NCI-H345 (cell line): ENCODE measurements at places on chromosomes 16 and 17.

DNA sequence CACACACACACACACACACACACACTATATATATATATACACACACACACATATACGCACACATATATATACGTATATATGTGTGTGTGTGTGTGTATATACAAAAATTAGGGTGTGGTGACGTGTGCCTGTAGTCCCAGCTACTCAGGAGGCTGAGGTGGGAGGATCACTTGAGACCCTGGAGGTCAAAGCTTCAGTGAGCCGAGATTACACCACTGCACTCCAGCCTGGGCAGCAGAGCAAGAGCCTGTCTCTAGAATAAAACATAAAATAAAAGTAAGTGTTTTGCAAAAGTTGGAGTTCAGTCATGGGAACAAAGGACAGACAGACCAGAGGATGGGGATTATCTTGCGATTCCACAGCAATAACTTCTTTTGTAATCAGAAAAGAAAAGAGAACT lies 10.8 kb downstream of the NUPR1 start:
- no peak for DNase-seq

- DNase-seq, result no peak
Measured at GRCh38 chr16:4241258-4241927, 487 bp downstream of the SRL start.

- DNase-seq, result no peak
Measured at GRCh38 chr16:84526794-84527531, 22.5 kb upstream of the MEAK7 start.

- DNase-seq, result no peak
Measured at GRCh38 chr17:60154616-60155426, 5.0 kb downstream of the CA4 start.

DNA sequence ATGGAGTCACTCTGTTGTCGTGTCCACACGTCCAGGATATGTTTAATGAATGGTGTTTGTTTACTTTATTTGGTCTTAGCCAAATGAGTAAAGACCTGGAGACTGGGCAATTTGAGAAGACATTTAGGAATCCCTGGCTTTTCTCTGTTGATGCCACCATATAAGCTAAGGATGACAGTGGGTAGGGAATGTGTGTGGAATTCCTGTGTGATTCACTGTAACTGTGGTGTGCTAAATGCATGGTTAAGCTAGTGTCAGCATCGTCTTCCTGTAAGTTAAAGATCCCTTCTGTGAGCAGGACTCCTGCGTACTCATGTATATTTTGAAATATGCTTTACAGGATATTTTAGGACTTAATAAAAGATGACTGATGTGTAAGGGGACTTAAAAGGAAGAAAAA lies 26.4 kb downstream of the GOSR1 start:
- no peak for DNase-seq

GRCh38 chr17:29581583-29582253 lies 7.7 kb downstream of the GIT1 start:
- DNase-seq, result no peak

GRCh38 chr17:82408288-82408937 lies 9.7 kb upstream of the HEXD start:
- DNase-seq, result no peak

DNA sequence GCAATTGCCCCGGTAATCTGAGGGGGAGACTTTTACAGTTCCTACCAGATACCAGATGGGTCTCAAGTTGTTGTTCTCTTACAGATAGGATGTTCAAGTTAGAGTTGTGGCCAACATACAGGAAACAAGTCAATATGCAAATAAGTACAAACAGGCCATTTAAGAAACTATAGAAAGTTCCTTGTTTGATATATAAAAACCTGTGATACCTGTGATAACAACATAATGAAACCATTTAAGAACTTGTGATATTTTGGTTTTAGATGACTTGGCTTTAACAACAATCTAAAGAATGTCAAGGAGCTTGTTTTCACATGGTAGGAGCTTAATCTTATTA lies 16.8 kb downstream of the CDR2 start:
- no peak for DNase-seq

GRCh38 chr17:67733449-67733848 lies 15.7 kb downstream of the NOL11 start:
- DNase-seq, result no peak

DNA sequence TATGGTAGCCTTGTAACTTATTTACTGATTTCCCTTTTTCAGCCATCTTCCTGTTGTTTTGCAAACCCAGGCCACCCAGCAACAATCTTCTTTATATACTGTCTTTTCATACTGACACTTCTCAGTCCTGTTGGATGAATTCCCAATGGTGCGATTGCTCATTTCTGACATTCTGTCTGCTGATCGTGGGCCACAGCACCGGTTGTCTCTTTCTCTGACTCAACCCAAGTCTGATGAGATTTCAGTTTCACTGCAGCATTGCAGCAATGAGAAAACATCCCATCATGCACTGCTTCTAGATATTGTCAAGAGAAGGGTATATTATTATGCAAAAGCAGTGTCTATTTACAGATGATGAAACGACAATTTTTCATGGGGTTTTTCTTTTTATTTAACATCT lies 349.2 kb upstream of the HSBP1 start:
- no peak for DNase-seq

DNA sequence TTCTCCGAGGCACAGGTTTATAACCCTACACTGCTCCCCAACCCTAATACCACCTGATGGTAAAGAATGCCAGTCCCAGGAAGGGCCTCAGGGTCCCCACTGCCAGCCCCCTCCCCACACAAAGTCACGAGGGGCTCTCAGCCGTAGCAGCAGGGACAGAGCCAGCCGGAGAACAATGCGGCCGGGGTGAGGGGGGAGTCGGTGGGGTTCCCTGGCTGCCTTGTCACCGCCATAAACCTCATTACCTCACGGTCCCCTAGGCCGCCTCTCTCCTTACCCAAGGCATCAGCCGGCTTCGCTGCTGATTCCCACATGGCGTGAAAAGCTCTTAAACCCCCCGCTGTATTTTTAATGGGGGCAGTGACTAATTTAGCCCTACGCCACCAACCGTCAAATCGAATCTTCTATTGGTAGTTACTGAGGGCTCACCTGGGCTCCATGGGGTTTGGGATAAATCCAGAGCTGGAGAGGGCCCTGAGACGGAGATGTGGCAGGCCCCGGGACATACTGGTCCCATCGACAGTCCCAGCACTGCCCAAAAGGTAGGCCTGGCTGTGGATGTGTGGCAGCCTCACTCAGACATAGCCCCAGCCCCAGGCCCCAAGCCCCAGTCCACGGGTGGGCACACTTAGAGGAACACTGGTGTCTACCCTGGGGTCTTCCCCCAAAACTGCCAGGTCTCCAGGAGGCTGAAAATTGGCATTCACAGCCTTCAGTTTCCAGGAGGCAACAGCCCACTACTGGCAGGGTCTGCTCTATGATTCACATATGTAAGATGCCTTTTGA lies 115.3 kb downstream of the C16orf78 start:
- no peak for DNase-seq
